Stimulated activated CD8-positive, alpha-beta memory T cell treated with anti-CD3 and anti-CD28 coated beads, Interleukin-12 subunit alpha, Interleukin-12 subunit beta, amount 100 ng/mL, for 4 hours (primary cell): ENCODE measurements at places on chromosomes 6 and 20.

DNA sequence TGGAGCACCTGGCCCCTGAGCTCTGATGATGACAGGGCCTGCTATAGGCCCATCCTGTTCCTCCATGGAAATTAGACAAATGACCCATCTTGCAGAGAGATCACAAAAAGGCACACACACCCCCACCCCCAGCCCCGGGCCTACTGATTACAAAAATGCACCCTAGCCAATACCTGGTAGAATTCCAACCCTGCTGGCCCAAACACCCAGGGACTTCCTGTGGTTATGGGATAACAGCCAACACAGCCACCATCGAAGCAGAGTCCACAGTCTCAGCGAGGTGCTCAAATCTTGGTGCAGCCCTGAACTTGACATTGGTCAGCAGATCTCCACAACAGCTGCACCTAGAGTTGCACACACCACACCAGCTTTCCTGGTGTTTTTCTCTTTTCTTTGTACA is 17.0 kb downstream of the NCR2 start:
- no peak for DNase-seq

- no peak for DNase-seq
Measured at GRCh38 chr6:30500421-30501355, 11.4 kb downstream of the HLA-E start.

- DNase-seq: no peak
Measured at GRCh38 chr20:14245368-14245970, 91.9 kb downstream of the FLRT3 start.

GRCh38 chr20:58824843-58825242 is 25.9 kb downstream of the GNAS-AS1 start:
- no peak for DNase-seq

GRCh38 chr6:152078804-152079203 is 271.3 kb downstream of the ESR1 start:
- no peak for DNase-seq

DNA sequence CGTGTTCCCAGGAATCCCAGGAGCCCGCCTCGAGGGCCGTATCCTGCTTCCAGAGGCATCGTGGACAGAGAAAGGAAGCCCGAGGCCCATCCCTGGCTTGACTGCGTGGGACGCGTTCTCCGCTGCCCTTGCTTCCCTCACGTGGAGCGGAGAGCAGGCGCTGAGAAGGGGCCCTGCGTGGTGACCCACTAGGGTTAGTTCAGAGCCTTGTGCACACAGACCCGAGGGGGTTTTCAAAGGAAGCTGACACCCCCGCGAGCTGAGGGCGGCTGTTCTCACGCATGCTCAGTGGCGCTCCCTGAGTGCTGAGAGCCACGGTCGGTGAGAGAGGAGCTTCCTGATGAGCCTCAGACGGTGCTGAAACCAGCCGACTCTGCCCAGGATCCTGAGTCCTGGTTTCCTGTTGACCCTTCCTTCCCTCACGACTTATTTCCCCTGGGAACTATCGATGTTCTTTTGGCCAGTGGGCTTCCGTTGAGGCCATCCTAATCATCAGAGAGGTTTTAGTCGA is 28.9 kb upstream of the CCR6 start:
- peak; percentile 72 for DNase-seq

DNA sequence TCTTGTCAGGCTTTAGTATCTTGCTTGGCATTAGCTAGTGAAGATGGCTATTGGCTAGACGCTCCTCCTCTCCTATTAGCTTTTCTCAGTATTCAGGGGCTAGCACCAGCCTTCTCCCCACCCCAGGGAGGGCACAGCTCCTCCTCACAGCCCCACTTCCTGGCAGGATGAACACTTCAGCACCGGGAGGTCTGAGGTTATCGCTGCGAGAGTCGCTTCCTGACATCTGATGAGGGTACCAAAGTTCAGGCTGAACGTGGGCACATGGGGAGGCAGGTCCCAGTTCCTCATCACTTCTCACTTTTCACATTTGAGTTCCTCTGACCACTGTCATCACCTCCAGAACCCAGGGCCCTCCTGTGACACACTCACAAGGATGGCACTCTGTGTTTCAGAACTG is 66.6 kb downstream of the LAMA4 start:
- DNase-seq: no peak

GRCh38 chr20:63972312-63973159 is 2.8 kb upstream of the ZNF512B start:
- DNase-seq: no peak

GRCh38 chr6:23002044-23002619 is 432.8 kb downstream of the HDGFL1 start:
- no peak for DNase-seq

DNA sequence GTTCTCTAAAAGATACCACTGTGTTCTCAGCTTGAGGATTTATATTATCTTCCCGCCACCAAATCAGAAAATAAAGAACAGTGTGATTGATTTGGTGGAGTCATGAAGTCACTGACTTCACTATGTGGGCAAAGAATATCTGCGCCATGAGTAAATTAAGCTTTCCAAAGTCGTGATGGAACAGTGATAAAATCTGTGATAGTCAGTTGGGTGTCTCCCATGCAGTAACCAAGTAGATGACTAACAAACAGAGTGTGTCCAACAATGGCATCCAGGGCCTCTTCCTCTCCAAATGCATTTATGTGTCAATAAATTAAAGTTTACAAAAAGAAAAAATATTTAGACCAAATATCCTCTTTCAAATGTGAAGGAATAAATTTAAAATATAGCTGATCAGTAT is 87.0 kb upstream of the DST start:
- no peak for DNase-seq

DNA sequence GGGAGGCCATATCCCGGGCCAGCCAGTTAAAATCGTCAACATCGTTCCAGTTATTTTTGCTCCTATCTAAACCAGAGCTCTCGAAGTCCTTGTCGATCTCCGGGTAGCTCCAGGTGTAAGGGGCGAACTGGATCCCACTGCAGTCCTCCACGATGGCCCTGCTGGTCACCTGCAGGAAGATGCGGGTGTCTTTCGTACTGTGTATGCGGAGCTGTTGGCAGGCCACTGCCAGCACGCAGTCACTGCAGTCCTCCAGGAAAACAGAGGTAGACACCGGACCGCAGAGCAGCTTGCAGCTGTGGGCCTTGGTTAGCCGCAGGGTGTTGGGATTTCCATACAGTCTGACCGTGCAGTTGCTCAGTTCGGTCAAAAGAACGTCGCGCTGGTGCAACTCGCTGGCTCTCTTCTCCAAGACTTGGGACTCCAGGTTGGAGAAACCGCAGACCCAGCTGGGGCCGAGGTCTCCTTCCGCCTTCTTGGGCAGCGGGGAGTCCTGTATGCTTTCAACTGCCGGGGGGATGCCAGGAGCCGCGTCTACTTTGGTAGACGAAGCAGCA is 742 bp downstream of the TBCC start:
- DNase-seq: peak; percentile 15

- DNase-seq: no peak
Measured at GRCh38 chr20:45355209-45356084, 7.2 kb upstream of the SDC4 start.

GRCh38 chr6:138404666-138405337 is 779 bp downstream of the HEBP2 start:
- DNase-seq: no peak

- no peak for DNase-seq
Measured at GRCh38 chr6:48110436-48111142, 408 bp downstream of the PTCHD4 start.

- no peak for DNase-seq
Measured at GRCh38 chr6:20364327-20364726, 37.4 kb upstream of the E2F3 start.

DNA sequence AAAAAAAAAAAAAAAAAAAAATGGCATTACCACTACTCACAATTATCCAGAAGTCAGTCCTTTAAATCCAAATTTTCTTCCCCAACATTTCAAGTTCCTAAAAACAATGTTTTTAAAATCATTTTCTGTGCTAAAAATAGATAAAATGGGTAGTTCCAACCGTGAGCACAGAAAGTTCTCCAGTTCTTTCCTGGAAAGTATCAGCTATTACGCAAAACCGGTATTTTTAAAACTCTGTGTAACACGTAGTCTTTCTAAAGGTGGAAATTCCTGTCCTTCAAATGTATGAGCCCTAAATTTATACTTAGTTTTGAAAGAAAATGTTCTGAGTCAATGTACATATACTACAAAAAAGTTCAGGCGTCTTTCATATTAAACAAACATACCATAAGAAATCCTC is 83.5 kb upstream of the SCAF8 start:
- DNase-seq: no peak

DNA sequence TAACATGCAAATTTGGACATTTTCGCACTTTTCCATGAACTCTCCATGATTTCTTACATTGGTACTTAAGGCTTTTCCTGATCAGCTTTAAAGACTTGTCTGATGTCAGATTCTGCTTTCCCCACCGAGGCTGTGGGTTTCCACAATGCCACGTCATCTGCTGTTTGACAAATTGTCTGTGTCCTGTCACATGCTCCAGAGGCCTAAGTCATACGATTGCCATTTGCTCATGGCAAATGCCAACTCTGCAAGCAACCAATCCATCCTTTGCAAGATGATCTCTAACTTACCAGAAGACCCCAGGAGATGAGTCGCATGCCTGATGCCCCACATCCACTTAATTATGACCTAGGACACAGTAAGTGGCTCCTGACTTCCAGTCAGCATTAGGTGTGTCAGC is 556.5 kb downstream of the BMP2 start:
- no peak for DNase-seq

DNA sequence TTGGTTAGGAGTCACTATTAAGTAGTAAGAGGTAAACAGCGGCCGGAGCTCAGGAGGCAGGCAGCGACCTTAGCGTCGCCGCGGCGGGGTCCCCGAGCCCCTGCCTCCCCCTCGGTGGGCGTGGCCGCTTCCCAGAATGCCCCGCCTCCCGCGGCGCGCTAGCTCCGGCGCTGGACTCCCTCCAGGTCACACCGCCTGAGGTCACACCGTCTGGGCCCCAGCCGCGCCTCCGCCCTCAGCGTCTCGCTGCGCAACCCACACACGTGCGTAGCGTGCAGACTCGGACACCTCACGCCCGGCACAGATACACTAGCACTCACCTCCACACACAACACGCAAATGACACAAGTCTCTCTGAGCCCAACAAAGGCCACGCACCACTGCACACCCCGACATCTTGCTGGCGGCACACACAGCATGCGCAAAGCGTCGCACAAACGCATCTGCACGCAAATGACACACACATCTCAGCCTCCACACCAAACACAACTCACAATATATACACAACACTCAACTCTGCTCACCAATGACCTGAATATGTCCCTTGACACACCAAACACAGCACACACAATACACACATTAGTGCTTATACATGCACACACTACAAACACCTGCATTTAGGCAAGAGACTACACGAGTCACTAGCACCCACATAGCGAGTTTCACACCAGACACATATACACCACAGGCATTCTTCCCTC is 17.6 kb upstream of the CDKN1A start:
- DNase-seq: no peak

GRCh38 chr6:12545619-12546409 is 170.8 kb upstream of the PHACTR1 start:
- DNase-seq: no peak

GRCh38 chr6:22958677-22959076 is 389.3 kb downstream of the HDGFL1 start:
- no peak for DNase-seq

DNA sequence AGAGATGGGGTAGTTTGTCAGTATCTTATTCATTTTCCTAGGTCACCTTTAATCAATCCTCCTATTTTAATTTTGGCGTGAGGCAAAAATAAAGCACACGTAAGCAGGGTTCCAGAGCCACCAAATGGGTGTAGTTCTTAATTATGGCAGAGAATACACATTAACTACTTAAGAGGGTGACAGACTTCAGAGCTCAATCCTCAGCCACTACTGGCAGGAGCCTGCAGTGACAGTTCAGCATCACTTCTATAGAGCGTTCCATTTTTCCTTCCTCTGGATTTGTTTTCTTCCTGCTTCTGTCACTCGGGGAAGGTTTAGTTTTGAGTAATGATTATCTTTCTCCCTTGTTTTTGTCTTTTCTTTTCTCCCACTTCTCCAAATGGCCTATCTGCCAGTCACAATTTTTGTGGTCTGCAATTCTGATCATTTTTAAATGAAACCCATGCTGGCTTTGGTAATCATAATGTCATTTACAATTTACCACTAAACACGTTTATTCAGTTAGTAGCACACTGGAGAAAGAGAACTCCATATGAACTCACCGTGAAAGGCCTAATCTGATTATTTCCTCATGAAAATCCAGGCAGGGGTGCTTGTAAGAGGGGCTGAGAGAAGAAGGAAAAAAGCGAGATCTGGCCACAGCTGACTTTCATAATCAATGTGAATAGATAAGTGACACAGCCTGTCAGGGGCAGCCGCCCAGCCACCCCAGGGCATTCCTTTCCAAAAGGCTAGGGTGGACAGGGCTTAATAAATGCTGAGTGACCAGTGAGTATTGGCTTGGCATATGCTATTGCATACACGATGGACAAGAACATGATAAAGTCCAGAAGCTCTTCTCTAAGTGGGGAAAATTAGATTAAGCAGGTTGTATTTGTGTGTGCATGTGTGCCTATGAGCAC is 412.1 kb downstream of the PKHD1 start:
- no peak for DNase-seq

- DNase-seq: no peak
Measured at GRCh38 chr6:11805259-11806053, 26.9 kb upstream of the ADTRP start.

DNA sequence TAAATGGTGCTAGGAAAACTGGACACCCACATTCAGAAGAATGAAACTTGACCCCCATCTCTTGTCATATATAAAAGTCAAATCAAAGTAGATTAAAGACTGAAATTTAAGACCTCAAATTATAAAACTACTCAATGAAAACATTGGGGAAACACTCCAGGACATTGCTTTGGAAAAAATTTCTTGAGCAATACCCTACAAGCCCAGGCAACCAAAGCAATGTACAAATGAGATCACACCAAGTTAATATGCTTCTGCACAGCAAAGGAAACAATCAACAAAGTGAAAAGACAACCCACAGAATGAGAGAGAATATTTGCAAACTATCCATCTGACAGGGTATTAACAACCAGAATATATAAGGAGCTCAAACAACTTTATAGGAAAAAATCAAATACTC is 407.9 kb upstream of the BTBD3 start:
- DNase-seq: no peak

- DNase-seq: peak; percentile 57
Measured at GRCh38 chr20:45946149-45946970, 11.9 kb downstream of the PCIF1 start.

- DNase-seq: no peak
Measured at GRCh38 chr20:53028337-53029007, 56.3 kb downstream of the TSHZ2 start.

- DNase-seq: no peak
Measured at GRCh38 chr6:41427642-41428335, 92.4 kb downstream of the NCR2 start.

DNA sequence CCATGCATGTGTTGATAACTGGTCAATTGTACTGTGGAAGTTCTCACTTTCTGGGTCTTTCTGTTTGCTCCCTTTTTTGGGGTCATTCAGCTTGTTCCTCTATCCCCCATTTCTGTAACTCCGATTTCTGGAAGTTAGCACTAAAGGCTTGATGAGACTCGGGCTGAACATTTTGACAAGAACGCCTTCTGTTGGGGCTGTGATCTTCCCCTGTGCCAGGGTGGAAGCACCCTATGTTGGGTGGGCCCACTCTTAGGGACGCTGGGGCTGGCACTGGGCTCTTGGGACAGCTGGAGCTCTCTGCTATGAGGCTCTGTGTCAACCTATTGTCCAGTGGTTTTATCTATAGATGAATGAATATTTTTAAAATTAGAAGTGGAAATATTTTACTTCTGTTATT is 60.1 kb upstream of the FRMD1 start:
- no peak for DNase-seq
